T-helper 2 cell (primary cell): ENCODE measurements at places on chromosomes 5 and 9.

DNA sequence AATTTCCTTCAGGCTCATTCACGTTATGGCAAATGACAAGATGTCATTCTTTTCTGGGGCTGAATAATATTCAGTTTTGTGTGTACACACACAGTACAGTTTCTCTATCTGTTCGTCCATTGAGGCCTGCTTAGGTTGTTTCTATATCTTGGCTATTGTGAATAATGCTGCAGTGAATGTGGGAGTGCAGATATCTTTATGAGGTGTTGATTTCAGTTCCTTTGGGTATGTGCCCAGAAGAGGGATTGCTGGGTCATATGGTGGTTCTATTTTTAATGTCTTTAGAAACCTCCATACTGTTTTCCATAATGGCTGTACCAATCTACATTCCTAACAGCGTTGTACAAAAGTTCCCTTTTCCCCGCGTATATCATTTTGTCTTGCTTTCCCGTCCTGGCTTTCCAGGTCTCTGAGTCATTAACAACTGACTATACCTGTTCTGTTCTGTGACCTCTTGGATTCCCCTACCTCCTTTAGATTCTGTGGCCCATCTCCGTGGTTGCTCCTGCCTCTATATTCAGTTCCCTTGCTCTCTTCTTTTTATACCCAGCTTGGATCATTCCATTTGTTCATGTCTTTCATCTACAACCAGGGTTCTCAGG, 6.8 kb downstream of the SNX30 start:
- no peak for DNase-seq

DNA sequence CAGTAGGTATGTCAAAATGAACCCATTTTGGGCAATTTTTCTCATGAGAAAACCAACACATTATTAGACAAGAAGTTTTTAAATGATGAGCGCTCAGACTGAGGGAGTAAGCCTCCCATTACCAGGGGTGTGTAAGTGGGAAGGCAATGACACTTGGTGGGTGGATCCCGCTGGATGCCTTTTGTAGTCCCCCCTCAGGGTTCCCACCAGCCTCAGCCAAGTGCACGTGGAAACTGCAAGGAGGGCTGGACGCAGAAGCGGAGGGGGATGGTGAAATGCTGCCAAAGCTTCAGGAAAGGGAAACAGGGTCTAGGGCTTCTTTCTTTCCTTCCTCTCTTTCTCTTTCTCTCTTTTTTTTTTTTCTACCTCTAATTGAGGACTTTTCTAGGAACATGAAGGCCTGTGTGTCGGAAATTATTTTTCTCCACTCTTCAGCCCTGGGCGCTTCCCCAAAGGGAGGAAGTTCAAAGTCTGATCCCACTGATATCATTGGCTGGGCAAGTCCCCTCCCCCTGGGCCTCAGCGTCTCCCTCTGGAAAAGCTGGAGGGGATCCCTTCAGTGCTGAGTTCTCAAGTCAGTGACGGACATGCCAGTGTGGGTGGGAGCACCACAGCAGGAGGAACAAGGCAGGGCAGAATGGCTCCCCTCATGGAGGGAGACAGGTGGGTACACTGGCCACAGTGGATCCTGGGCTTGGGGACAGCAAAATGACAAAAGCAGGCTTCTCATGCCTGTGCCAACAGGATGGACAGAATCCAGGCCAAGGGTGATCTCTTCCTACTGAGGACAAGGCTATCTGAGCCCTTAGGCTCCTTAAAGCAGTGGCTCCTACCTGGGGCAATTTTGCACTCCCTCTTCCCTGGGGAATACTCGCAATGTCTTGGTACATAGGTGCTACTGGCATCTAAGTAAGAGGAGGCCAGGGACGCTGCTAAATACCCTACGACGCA, 23.9 kb upstream of the SLC25A51 start:
- DNase-seq: no peak

DNA sequence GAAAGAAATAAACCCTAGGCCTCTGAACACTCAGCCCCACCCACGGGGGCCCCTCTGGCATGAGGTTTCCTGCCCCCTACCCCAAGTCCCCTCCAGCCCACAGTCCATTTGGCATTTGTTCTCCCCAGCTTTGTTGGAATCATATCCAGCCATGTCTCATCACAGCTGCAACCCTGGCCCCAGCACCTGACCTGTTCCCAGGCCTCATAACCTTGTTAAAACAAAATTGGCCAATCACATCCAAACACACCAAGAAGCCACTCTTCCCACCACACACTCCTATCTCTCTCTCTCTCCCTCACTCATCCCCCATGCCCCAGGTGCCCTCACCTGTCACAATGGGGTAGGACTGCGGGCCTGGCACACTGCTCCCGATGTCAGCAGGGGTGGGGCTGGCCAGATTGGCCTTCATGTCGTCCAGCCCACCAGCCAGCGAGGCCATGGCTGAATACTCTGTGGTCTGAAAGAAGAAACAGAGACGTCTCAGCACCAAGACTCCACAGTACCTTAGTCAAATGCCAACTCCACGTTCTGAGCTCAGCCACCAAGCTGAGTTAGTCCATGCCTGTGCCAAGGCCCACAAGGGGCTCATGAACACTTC, 110.9 kb downstream of the PAX5 start:
- DNase-seq: no peak

DNA sequence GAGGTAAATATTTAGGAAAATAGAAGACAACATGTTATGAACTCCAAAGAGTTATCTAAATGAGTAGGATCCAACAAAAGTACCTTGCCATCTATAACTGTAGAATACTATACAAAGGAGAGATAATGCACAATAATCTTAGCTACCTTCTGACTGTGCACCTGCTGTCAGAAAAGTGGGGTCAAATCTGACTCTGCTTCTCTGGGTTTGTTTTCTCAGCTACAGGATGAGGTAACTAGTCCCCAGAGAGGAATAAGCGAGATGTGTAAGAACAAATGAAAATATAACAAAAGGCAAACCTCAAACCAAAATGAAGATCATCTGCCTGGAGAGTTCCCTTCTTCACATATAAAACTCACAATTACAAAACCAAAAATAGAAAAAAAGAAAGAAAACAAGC, 204.8 kb downstream of the DCP2 start:
- DNase-seq: no peak

- no peak for DNase-seq
Observed at GRCh38 chr5:122607818-122608217, 167.1 kb upstream of the SNX2 start.

DNA sequence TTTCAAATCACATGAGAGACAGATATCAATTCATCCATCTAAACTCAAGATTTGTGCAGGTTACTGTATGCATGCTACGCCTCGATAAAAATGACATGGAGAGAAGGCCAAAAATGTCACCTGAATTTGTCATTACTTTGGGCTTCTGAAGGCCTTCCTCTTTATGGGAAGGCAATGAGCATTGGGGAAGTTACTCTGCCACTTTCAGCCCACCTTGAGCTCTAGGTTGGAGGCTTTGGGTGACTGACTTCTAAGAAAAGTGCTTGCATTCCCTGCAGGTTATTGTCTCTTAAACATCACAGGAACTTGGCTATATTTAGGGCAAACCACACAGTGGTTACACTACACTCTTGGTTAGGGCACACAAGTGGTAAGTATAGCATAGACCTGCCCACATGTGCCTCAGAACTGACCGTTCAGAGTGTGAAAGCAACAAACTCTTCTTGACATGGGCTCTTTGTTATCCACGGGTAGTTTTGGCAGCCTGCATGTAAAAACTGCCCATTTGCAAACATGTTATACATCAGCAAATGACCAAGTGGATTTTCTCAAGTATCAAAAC, 169.5 kb downstream of the ZNF608 start:
- no peak for DNase-seq

DNA sequence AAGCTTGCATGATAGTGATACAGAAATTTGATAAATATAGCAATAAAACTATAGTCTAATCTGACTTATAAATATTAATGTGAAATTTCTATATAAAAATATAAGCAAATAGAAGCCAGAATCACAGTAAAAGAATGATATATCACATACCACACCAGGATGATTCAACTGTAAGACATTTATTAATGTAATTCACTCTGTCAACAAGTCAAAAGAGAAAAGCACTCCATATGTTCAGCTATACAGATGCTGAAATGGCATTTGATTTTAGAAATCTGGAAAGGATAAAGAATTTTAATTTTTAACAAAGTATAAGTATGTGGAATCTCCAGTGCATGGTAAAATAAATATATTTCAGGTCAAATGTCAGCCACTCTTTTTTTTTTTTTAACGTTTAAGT, 372.4 kb downstream of the KCNN2 start:
- DNase-seq: no peak

- no peak for DNase-seq
Observed at GRCh38 chr9:87850391-87850790, 32.3 kb upstream of the SPATA31E1 start.

DNA sequence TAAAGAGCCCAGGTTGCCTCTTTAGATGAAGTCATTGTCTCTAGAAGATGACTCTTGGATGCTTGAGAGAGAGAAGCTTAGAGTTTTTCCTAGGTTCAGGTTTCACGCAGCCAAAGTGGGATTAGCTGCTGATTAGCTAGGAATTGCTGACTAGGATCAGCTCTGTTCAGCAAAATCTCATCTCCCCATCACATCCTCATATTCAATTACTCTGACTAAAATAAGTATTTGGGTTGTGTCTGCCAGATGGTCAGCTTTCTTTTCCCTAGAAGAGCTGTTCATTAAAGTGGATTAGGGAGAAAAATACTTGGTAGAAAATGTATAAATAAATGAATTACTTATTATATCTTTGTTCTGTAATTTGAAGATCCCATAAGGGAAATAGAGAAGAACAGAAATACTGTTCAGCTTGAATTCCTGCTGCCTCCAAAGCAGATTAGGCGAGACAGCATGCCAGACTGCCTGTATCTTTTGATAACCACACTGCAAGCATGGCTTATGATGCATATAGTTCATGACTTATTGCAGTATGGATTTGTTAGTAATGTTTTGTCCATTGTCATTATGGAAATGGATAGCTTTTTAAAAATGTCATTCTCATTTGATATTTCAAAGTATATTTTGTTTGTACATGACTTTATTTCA, 184.8 kb upstream of the CD180 start:
- DNase-seq: no peak

DNA sequence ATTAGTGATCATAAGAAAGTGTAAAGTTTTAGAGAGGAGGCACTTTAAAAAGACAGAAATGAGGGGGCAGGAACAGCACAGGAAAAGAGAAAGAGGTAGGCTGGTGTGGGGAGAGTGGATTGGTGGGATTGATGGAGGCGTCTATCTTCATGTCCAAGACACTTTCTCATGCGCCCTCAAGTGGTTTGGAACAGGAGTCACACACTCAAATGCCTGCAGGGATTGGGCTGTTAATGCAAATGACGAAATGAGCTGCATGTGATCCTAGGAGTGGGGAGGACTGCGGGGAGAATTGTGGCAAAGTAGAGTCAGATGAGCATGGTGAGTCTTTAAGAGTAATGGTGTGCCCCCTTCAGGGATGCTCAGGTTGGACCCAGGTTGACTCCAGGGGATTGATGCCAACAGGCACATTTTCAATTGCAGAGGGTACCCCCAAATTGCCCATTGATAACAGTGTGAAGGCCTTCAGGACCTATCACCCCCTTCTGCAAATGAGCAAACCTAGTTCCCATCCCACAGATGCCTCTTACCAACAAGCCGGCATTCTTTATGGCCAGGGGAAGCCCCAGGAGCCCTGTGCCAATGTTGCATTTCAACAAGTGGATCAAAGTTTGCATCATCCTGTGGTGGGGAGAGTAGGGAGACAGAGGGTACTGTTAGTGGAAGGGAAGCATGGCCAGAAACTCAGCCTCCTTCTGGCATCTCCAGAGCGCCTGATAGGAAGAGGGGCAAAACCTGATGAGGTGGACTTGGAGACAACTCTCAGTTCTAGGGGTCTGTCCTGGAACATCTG, 5.3 kb downstream of the SLC36A3 start:
- DNase-seq: peak; percentile 58

DNA sequence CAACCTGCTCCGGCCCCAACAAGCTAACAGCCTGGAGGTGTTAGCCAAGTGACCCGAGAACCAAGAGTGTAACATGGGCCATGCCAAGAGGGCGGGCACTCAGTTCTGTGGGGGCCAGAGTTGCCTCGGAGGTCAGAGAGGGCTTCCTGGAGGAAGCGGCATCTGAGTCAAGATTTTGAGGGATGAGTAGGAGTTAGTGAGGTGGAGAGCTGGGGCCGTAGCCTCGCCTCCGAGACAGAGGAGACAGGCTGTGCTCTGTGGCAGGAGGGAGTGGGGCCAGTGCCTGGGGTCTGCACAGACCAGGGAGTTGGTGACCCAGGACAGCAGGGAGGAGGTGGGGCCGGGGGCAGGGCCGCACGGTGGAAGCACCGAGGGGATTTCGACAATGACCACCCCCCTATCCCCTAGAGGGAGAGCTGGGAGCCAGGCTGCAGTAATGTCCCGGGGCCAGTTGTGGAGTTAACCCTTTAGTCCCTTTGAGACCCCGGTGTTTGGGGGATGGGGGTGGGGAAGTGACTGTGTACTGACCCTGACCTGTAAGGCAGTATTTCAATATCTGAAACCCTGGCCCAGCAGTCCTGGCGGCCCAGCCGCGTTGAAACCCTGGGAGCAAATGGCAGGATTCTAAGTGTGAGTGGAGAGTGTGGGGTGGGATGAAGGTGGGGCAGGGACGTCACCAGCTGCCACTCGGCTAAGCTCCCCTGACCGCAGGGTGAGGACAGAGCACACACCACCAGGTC, 148.7 kb upstream of the COL5A1 start:
- no peak for DNase-seq

GRCh38 chr9:5563886-5564285, 53.6 kb downstream of the PDCD1LG2 start:
- no peak for DNase-seq

GRCh38 chr5:115458416-115458815, 86.2 kb downstream of the FEM1C start:
- no peak for DNase-seq

GRCh38 chr9:27462434-27462833, 61.7 kb upstream of the IFNK start:
- DNase-seq: no peak

DNA sequence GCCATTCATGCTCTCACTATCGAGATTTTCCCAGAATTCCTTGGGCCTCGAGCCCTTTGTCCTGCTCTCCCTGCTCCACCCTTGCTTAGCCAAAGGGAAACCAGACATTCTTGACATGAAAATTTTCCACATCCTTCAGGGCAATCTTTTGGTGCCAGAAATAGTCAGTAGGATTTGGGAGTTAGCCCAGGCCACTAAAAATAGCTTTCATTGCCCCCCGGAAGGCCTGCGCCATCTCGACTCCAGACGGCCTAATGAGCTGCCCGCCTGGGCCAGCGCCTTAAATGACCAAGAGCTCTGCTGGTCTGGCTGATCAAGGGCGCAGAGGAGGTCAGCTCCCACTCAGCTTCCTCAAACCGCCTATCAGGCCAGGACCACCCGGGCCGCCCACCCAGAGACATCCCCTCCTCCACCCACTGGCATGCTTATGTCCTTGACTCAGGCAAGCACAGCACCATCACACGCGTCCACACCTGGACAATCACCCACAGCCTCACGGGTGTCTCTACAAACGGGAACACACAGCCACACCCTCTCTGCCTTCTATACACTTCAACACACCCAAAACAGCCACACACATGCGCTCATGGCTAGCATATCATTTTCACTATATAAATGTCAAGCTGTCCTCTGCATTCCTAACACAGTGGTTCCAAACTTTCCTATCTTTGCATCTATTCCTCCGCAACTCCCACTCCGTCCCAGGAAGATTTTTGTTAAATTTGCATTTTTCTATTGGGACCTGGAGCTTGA, 20.9 kb downstream of the DUSP1 start:
- DNase-seq: no peak
